SW 1271 (cell line): ENCODE measurements at places on chromosomes 5 and 9.

GRCh38 chr5:24444414-24444813 lies 200.4 kb downstream of the CDH10 start:
- DNase-seq = no peak

GRCh38 chr9:15778861-15779260 lies 226.0 kb downstream of the CCDC171 start:
- no peak for DNase-seq

GRCh38 chr5:77770293-77771005 lies 5.7 kb downstream of the TBCA start:
- peak; percentile 6 for DNase-seq

DNA sequence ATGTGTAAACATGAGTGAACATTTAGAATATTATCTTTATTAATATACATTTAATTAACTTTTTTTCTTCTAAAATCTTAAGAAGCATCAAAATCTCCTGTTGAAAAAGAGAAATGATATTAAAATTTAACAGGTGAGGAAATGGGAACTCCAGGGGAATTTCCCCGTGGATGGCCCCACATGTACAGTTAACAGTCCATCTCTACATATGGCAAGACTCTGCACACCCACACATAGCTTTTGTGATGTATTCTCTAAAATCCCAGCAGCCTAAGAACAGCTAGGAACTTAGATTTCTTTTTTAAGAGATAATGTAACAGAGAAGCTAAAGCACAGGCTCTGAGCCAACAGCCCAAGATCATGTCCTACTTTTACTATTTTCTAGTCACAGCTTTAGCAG lies 556.3 kb upstream of the RGMB start:
- no peak for DNase-seq

DNA sequence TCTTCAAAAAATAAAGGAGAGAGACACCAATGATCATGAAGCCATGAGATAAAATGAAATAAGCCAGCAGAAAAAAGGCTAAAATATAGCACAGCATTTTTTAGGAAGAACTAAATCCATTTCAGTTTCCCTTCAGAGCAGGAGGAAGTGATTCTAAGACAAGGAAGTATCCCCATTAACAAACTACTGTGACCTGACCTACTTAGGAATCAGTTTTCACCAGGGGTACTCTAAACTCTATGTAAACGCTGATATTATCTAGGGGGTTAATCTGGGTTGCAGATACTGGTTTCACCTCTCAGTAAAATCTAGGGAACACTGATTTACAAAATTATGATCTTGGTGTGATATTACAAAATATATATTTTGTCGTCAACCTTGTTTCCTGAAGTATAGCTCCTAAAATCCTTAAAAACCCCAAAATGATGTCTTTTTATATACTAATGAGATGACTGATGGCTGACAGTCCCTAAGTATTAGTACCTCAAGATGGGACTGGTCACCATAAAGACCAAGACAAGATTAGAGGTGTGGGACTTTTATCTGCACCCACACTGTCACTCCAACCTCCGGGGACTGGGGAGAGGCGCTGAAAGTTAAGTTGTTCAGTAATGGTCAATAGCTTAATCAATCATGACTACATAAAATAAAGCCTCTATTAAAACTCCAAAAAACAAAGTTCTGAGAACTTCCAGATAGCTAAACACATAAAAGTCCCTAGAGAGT lies 2.9 kb upstream of the FNBP1 start:
- DNase-seq = no peak

DNA sequence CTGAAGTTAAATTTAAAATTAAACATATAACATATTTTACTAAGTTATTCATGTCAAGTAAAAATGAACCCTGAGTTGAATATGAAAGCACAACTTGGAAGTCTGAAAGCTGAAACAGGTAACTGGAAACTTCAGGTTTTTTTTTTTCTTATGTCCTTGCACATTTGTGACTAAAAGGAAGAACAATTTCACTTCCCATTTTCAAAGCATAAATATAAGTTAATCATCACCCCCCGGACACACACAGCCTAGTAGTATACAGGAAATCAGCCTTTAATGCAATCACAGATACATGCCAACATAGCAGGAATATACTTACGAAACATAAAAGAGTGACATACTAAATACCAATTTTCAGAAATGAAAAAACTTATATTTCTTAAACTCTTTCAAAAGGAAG lies 225.9 kb downstream of the RFX3 start:
- no peak for DNase-seq

GRCh38 chr5:116068028-116068632 lies 16.7 kb upstream of the COMMD10 start:
- no peak for DNase-seq

- DNase-seq = no peak
These were observed 60.0 kb downstream of the ZNF608 start for GRCh38 chr5:124686239-124687004.

GRCh38 chr9:15513335-15513734 lies 2.6 kb upstream of the PSIP1 start:
- DNase-seq = no peak

- no peak for DNase-seq
These were observed 100.8 kb upstream of the DHFR start for GRCh38 chr5:80755626-80756025.

- no peak for DNase-seq
These were observed 14.0 kb upstream of the EGFL7 start for GRCh38 chr9:136648751-136649150.

GRCh38 chr5:147327905-147328304 lies 93.1 kb downstream of the STK32A start:
- DNase-seq = no peak

DNA sequence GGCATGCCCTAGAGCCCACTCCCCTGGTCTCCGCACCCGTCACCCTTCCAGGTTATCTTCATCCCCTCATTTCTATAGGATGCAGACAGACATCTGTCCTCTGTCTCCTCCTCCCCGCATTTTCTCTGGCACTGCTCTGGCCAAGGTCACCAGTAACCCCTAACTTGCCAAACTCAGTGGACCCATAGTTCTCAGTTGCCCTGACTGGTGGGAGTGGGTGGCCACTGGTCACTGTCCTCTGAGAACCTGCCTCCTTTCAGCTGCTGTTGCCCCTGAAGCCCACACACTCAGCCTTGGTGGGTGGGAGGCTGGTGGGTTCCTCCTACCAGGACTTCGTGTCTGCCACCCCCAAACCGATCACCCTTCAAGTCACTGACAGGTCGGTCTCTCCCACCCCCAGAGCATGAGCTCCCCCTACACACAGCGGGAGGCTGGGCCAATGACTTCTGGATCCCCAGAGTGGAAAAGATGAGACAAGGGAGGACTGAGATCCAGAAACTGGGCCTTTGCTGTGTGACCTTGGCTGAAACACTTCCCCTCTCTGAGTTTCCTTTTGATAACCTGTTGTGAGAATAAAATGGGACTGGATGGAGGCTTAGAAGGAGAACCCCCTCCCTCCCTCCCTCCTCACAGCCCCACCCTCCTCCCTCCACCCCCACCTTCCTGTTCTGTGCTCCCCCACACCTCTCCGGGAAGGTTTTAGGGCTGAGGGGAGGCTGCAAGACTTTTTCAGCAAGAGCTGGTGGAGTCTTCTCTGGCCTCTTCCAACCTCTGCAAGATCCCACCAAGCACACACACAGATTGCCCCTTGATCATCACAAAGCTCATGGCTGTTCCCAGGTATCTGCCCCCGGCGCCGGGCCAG lies 2.4 kb upstream of the DBN1 start:
- no peak for DNase-seq

DNA sequence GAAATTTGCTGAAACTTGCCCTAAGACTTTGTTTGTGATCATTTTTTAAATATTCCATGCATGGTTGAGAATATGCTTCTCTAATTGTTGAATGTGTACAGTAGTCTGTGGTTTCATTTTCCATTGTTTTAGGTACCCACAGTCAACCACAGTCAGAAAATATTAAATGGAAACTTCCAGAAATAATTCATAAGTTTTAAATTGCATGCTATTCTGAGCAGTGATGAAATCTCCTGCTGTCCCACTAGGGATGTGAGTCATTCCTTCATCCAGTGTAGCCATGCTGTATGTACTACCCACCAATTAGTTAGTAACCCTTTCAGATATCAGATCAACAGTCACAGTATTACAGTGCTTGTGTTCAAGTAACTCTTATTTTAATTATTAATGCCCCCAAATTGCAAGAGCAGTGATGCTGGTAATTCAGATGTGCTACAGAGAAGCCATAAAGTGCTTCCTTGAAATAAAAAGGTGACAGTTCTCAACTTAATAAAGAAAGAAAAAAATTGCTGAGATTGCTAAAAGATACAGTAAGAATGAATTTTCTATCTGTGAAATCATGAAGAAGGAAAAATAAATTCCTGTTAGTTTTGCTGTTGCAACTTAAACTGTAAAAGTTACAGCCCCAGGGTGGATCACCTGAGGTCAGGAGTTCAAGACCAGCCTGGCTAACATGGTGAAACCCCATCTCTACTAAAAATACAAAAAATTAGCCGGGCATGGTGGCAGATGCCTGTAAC lies 79.9 kb upstream of the FBXL17 start:
- DNase-seq = no peak

DNA sequence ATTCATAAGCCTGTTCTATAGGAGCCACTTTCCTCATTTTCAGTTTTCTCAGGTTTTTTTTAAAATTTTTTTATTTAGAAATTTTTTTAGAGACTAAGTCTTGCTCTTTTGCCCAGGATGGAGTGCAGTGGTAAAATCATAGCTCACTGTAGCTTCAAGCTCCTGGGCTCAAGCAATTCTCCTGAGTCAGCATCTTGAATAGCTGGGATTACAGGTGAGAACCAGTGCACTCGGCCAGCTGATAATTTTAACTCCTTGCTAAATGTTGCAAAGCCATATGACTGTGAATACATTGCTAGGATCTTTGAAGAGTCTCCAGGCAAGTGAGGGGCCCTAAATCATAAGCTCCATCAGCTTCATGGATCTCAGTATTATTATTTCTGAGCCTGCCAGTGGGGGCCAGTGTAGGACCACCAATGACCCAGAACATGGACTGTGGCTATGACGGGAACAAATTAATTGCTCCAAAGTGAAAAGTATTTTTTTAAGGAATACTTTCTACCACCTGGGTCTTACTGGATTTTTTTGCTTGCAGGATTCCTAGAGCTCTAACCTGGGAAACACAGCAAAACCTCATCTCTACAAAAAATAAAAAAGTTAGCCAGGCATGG lies 5.7 kb upstream of the GAPVD1 start:
- DNase-seq = peak; percentile 25

- no peak for DNase-seq
These were observed 565.5 kb upstream of the DMAC1 start for GRCh38 chr9:8365029-8365428.

- no peak for DNase-seq
These were observed at the start of gene GBGT1 for GRCh38 chr9:133163504-133164172. GBGT1 (minus strand) TSS chr9:133163914; CDS start chr9:133162412, 1,502 bp downstream.

- DNase-seq = no peak
These were observed 25.0 kb upstream of the SLC9A3 start for GRCh38 chr5:549229-549628.

DNA sequence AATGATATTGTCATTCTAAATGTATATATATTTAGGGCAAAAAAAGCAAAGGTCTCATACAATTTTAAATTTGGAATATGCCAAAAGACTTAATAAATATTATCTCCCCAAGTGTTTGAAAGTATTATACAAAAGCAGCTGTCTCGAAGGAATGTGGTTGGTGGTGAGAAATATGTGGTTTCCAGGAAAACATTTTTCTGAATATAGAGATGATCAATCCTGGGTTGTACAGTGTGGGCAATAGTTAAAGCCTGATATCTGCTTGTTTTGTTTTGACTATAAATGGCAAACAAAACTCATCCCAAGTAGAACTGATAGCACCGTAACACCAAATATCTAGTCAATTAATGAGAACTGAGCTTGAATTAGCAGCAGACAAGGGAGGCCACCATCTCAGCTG lies 391.8 kb upstream of the CD180 start:
- no peak for DNase-seq

DNA sequence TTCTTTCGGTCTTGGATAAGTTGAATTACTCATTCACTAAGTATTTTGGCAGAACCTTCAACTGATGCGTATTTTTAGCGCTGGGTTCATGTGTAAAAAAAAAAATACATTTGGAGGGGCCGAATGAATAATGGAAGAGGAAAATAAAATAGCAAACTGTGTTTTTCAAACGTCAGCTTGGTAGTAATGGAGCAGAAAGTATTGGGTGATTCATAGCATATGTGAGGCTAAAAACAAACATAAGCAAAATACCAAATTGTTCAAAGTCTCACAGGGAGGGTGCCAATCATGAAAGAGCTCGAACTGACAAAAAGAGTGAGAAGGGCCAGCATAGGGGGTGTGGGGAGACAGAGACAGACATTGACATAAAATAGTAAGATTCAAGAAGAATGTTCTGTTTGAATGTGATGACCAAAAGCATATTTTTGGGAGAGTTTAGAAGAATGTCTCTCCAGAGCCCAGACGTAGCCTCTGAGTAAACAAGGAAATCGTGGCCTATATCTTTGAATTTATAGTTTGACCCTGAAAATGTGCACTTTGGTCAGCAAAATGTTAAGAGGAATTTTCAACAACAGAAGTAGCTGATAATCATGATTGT lies 174.9 kb upstream of the HMHB1 start:
- no peak for DNase-seq

- no peak for DNase-seq
These were observed 177.3 kb downstream of the FGF1 start for GRCh38 chr5:142508591-142508990.

GRCh38 chr5:90939211-90939610 lies 380.6 kb downstream of the ADGRV1 start:
- no peak for DNase-seq

GRCh38 chr5:124102486-124102885 lies 590.5 kb downstream of the CSNK1G3 start:
- no peak for DNase-seq

DNA sequence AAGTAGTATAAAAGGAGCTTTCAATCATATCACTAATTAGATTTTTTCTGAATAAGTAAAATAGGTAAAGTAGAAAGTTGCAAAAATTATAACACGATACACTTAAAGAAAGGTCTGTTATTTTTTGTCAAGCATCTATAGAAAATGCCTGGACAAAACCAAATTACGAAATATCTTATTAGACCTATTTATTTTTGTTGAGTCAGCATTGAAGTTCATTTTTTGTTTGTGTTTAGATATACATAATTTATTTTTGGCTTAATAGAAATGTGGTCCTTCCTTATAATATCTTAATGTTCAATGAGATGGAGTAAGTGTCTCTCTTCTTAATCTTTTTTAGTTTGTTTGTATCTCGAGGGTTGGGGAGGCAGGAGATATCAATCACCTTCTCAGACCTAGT lies 214.8 kb upstream of the GRIA1 start:
- DNase-seq = no peak
